GM12865 (cell line): ENCODE measurements at places on chromosomes 4 and X.

- DNase-seq: no peak
Observed at GRCh38 chr4:29047341-29048041, 1672.7 kb upstream of the PCDH7 start.

GRCh38 chr4:138978600-138978999 lies 37.0 kb upstream of the NOCT start:
- DNase-seq: no peak

DNA sequence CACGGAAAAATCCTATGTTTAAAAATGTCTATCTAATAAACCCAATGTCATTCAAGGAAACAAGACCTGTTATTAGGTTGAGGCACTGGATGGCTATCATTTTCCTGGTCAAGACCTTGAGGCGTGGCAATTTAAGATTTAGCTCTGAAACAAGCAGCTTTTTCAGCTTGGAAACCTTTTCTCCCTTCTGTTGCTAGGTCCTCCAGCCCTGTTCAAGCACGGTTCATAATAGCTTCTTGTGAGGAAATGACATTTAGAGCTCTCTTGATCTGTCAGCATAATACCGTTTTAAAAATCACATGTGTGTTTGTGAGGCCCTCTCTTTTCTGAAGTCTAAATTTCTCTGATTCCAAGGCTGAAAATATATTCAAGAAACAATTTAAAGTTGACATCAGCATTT lies 133.6 kb upstream of the GRPR start:
- no peak for DNase-seq

- DNase-seq: peak; percentile 40
Observed at GRCh38 chr4:138938366-138938690, 77.3 kb upstream of the NOCT start.

GRCh38 chr4:74121643-74122579 lies 22.9 kb upstream of the CXCL2 start:
- DNase-seq: no peak

GRCh38 chrX:10622197-10622596 lies 1.8 kb upstream of the MID1 start:
- no peak for DNase-seq

DNA sequence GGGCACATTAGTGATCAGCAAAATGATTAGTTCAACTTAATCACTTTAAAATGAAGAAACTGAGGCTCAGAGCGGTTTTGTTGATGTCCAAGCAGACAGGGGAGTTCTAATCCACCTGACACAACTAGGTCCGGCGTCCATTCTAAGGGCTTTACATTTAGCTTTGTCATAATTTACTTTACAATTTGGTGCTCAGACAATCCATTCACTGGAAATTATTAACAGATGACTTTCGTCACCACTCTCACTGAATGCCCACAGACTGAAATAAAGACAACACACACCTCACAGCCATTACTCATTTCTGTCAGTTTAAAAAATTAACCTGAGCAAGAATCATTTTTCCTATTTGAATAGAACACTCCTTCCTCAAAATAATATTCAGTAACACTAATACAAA lies 10.8 kb downstream of the NR3C2 start:
- no peak for DNase-seq

DNA sequence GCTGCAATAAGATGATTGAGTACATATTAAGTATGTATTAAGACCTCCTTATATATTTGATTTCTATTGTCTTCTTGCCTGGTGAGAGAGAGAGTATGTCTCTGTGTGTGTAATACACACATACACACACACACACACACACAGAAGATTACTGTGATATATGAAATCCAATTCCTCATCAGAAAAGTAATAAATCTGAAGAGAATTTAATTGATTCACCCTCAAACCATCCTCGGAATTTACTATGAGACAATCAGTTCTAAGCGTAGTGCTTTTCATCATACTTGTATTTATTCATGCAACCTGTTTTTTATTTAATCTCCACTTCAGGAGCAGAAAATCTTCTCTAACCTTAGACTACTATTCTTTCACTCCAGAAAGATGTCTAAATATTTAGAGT lies 62.3 kb upstream of the TLL1 start:
- no peak for DNase-seq

DNA sequence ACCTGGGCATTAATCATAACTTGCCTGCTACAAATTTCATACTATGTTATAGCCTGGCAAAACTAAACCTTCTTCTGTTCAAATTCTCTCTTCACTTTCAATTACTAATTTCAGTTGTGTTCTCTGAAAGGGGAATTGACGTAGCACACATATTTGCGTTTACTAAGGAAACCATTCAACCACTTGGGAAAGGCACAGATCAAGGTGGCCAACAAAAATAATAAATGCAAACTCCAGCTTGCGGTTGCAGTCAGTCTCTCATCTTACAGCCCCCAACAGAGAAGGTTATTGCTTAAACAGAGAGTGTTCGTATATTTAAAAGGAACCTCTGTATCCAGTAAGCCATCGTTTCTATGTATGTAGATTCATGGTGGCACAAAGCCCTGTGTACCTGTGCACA lies 4.0 kb downstream of the SRPX start:
- peak; percentile 28 for DNase-seq

GRCh38 chr4:105451346-105451745 lies 22.5 kb downstream of the PPA2 start:
- no peak for DNase-seq

DNA sequence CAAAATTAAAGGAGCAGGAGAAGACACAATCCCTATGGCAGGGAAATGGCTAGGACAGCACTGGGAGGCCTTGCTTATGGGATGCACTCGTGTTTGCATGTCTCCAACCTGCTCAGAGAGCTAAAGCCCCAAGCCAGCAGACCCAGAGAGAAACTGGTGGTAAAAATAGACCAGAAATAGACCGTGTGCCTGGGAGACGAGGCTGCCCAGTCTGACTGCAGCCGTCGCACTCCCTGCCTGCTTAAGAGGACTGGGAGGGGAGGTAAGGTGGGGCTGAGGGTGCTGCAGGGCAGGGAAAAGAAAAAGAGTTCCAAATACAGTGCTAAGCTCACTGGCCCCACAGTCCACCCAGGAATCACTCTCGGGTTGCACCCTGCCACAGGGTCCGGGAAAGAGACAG lies 633.5 kb downstream of the BCOR start:
- DNase-seq: no peak

DNA sequence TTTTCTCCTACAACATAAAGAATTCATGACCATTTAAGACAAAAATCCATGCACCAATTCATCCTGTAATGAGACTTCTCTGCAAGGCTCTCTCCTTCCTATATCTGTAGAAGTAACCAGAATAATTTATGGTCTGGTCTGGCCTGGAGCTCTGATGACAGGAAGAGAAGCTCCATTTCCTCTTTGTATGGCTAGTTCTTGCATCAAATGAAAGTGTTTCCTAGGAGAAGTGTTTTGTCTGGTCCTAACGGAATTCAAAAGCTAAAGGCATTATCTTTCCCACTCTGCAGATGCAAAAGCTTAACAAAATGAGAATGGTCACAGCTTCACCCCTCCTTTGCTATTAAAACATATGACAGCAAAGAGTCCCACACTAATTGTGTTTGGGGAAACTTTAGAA lies 55.1 kb downstream of the SPATA18 start:
- no peak for DNase-seq

GRCh38 chrX:113726898-113727297 lies 857.0 kb upstream of the HTR2C start:
- DNase-seq: no peak

DNA sequence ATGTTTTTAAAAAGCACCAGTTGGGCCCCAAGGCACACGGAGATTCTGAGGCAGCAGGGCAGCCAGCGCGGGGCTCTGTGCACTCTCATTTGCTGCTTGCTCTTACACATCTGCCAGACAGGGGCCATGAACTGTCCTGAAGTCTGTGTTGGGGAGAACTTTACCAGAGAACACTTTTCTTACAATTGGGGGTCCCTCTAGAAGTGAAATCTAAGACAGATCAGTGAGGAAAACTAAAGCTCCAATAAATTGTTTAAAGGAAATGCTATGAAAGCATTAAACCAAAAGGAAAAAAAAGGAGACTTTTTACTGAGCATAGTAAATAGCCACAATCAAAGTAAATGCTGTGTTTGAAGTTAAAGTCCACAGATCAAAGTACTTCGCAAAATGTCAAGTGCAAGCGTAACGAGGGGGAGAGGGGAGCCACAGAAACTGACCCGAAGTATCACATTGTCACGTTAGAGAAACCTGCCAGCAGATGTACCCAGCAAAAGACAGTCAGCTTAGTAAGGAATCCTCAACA lies 37.8 kb downstream of the SORBS2 start:
- DNase-seq: no peak

DNA sequence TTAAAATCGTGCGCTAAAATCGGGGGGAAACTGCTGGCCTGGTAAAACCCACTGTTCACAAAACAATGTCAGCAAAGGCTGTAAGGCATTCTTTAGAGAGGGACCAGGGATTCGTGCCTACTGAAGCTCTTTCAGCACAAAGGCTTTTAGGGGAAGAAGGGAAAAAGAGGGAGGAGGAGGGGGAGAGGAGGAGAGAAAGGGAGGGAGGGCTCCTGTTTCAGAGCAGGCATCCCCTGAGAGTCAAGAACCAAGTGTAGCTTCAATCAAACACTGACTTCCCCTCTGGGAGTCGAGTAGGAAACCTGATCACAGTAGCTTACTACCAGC lies 9.5 kb downstream of the BCOR start:
- DNase-seq: no peak

GRCh38 chrX:22594766-22595165 lies 322.1 kb downstream of the CBLL2 start:
- no peak for DNase-seq

DNA sequence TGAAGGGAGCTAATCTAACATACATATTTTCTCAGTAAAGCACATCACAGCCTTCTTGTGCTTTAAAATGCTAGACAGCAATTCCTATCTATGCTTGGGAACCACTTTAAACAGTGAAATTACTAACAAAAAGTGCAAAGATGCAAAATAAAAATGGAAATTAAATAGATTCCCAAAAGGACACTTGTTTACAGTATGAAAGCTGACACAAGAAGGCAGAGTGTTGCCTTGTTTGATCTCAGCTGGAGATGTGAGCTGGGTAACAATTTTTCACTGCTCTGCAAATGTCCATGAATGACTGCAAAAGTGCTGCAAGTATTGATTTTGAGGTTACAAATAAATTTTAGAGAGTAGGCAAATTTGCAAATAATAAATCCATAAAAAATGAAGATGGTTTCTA lies 22.3 kb downstream of the GRIA2 start:
- no peak for DNase-seq

- DNase-seq: peak; percentile 68
Observed at GRCh38 chr4:35912174-35912573, 332.1 kb downstream of the ARAP2 start.

DNA sequence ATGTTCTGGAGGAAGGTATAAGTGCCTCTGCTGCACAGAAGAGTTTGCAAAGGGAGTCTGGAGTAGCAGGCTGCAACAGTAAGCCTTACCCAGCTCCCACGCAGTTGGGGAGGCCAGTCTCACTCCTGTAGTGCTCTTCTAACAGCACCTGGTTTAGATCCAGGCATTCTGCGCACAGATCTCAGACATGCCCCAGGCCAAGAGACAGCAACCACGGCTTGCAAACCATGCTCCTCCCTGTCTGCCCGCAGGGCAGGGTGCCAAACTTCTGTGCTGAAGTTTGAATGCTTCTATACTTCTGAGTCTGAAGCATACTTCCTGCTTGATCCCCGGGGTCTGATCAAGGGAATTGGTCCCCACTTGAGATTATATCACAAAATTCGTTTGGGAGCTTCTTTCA lies 106.3 kb downstream of the LINC00632 start:
- DNase-seq: no peak

DNA sequence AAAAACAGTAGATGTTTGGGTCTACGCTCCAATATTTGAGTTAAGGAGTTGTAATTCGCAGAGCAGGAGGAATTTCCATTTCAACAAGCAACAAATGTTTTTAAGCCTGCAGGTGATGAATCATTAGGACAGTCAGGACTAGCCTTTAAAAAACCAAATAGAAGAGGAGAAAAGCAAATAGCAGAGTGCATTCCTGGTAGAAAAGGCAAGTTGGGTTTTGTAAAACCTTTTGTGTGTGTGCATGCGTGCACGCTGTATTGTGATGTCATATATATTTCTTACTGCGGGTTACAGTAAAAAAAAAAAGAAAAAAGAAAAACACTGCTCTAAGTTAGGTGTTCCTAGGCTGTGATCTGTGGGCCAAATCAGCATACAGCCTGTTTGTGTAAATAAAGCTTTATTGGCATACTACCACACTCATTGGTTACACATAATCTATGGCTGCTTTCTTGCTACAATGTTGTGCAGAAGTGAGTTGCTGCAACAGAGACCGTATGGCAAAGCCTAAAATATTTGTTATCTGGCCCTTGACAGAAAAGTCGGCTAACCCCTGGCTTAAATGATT lies 135.6 kb downstream of the MID1 start:
- DNase-seq: no peak

GRCh38 chrX:149715468-149715867 lies 3.6 kb downstream of the MAGEA11 start:
- DNase-seq: peak; percentile 21

DNA sequence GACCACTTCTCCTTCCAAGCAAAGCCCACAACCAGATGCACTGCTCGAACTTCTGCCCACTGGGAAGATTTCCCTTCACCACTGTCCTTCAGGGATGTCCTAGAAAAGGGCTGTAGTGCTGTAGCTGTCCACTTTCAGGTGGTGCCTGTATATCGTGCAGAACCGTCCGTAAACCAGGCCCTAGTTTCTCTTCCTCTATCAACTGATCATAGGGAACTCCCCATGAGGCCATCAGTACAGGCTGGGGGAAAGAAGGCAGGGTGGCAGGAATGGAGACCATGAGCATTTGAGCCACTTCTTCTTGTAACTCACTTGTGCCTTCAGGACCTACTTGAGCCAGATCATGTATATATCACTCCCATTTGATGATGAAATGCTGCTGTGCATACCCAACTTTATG lies 57.3 kb upstream of the FAM9B start:
- DNase-seq: peak; percentile 1

DNA sequence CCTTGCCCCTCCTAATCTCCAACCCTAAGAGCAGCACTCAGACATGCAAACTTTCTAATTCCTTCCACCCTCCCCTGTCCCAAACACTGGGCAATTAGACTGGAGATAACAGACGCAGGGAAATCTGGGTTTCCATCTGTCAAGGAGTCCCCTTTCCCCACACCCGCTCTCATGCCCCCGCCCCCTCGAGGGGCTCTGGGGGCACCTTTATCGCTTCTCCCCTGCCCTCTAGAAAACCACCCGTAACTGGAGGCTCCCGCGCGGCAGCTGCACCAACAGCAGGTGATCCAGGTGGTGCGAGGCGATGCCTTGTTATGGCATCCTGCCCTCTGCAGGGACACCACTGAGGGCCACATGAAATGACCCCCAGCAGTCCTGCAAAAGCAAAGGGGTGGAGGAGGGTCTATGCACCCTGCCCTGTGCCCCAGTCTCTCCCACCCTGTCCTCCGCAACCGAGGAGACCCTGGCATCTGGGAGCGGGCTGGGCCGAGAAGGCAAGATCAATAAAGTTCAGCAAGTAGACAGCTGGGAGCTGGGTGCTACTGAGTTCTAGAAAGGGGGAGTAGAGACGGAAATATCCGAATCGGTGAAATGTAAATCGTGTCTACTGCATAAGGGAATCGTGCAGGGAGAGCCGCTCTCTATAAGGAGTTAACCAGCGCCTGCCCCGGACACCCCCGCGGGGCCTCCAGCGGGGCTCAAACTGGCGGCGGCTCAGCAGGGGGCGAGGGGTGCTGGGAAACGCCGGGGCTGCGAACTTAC lies 1.6 kb downstream of the KCTD8 start:
- DNase-seq: no peak
